Activated CD8-positive, alpha-beta memory T cell treated with anti-CD3 and anti-CD28 coated beads for 1 hour (primary cell): ENCODE measurements at places on chromosomes 5 and 9.

GRCh38 chr5:78754655-78755054, 106.1 kb upstream of the LHFPL2 start:
- no peak for DNase-seq

- DNase-seq = no peak
These were observed at the start of gene FOXD1 for GRCh38 chr5:73448463-73449136. Gene FOXD1, minus strand, starts transcription at chr5:73448777. Its CDS starts 415 bp downstream, at chr5:73448362.

- DNase-seq = no peak
These were observed 58.4 kb downstream of the FOXI1 start for GRCh38 chr5:170164087-170164486.

- DNase-seq = no peak
These were observed 10.5 kb upstream of the GALNT10 start for GRCh38 chr5:154179846-154180710.

DNA sequence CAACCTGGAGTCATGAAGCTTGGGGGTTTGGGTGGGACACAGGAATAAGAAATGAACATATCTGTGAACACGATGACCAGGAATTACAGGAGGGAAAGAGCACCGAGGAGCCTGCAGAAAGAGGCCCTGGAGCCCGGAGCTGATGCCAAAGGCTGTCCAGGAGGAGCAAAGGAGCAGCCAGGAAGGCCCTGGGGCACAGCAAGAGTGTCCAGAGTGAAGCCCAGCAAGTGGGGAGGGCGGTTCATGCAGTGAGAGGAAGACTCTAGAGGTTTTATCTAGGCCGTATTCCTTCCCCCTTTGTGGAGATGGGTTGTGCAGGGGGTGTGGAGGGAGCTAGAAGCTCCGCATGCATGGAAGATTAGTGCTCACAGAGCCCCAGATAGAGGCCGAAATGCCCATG, 318.4 kb downstream of the GADD45G start:
- no peak for DNase-seq

GRCh38 chr5:34854459-34855174, 15.7 kb downstream of the TTC23L start:
- DNase-seq = no peak

DNA sequence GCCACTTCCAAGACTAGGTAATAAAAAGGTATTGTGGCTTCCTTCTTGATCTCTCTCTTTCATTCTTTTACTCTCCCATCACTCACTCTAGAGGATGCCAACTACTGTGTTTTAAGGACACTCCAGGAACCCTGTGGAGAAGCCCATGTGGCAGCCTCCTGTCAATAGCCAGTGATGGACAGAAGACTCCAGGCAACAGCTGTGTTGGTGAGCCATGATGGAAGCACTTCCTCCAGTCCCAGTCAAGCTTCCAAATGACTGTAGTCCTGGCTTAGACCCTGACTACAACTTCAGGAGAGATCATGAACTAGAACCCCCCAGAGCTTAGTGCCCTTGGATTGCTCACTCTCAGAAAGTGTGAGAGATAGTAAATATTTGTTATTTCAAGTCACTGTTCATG, 123.9 kb downstream of the PPP2R2B start:
- no peak for DNase-seq

DNA sequence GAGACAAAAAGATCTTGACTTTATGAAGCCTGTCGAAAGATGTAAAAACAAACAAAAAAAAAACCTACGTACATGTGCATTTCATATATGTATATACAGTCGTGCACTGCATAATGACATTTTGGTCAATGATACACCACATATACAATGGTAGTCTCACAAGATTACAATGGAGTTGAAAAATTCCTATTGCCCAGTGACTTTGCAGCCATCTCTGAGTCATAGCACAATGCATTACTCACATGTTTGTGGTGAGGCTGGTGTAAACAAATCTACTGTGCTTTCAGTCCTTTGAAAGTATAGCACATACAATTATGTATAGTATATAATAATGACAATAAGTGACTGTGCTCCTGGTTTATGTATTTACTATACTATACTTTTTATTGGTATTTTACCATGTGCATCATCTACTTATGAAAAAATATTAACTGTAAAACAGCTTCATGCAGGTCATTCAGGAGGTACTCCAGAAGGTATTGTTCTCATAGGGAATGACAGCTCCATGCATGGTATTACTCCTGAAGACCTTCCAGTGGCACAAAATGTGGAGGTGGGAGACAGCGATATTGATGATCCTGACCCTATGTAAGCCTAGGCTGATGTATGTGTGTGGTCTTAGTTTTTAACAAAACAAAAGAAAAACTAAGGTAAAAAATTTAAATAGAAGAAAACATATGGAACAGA, 73.7 kb upstream of the FST start:
- DNase-seq = no peak

DNA sequence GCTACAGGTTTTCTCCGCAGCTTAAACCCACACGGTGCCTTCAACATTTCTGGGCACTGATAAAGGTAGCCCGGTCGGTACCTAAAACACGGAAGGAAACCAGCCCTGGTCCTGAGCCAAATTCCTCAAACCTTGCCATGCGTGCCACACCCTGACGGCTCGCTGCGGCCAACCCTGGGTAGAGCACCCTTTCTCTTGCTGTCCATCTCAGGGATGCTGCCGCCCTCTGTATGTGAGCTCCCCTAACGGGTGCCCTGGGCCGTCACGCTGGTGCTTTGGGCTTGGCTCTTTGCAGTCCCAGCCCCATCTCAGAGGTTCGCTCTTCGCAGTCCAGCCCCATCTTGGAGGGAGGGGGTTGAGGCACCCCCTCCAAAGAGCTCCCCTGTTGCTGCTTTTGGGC, 43.9 kb downstream of the PNPLA7 start:
- DNase-seq = no peak

DNA sequence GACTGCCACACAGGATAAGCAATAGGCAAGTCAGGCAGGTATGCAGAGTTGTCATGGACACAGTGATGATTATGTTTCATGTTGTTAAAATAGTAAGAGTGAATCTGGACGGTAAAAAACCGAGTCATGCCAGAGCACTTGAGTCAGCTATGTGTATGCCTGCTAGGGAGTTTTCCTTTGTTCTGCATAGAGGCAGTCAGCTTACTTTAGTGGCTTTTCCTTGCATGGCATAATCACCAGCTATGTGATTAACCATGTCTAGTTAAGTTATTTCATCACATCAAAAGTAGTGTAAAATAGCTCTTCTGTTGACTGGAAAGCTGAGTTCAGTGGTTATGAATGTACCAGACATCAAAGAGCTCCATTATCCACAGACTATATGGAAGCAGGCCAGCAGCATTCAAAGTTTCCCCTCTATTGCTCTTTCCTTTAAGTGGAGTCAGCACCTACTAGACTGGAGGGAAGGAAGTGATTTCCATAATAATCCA, 989.8 kb downstream of the TLE1 start:
- DNase-seq = no peak

GRCh38 chr9:120263836-120264235, 316.1 kb downstream of the CDK5RAP2 start:
- DNase-seq = no peak

GRCh38 chr5:42767491-42768105, 11.0 kb downstream of the CCDC152 start:
- no peak for DNase-seq

DNA sequence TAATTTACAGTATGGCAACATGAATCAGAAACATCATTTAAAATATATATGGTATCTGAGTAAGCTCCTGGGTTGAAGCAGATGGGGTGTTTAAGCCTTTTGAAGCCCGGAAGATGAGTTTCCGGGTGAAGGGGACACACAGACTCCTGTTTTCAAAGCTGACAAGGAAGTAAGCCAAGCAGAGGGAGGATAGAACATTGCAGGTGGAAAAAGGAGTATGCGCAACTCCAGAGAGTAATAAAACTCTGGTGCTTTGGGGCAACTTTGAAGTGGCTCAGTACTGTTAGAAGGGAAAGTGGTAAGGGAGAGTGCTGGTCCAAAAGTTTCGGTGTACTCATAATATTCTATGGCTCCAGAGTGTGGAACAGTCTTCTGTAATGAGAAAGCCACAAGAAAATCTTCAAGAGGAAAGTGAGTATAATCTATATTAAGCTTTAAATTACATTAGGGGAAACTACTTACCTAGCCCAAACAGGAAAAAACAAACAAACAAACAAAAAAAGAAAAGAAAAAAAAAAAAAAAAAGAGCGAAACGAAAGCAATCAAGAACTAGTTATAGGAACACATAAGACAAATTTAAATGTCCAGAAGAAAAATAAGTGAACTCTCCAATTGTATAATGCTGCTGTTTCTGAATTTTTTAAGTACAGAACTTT, 2.3 kb upstream of the ST8SIA4 start:
- DNase-seq = no peak

DNA sequence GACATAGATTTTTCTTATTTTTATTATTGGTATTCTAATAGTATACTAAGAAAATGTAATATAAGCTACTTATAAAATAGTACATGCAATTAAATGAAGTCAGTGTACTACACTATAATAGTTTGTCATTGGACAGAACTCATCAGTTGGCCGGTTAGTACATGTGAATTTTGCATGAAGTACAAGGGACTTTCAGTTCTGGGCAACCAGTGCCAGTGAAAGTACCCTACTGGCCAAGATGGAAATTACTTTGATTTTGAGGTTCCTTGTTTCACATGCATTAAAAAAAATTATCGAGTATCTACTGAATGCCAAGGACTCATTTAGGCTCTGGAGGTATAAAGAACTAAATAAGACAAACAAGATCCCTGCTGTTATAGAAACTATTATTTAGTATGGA, 213.4 kb upstream of the ELL2 start:
- no peak for DNase-seq

DNA sequence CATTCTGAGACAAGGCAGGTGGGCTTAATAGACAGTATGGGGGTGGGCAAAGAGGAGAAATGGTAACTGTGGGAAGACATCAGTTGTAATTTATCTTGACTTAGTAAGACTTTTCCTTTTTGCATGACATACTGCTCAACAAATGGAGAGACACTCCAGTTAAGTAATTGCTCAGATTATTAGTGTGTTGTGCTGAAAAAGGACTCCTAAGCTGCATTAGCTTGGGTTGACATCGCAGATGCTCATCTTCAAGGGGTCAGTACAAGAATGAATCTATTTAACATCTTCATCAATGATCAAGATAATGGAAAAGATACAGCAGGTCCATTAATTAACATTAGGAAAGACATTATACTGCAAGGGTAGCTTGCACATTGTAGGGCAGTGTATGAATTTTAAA, 181.1 kb upstream of the ELAVL2 start:
- DNase-seq = no peak

- DNase-seq = no peak
These were observed 73.1 kb upstream of the TAF1L start for GRCh38 chr9:32708480-32709150.

GRCh38 chr5:68459093-68459809, 243.7 kb downstream of the PIK3R1 start:
- no peak for DNase-seq

DNA sequence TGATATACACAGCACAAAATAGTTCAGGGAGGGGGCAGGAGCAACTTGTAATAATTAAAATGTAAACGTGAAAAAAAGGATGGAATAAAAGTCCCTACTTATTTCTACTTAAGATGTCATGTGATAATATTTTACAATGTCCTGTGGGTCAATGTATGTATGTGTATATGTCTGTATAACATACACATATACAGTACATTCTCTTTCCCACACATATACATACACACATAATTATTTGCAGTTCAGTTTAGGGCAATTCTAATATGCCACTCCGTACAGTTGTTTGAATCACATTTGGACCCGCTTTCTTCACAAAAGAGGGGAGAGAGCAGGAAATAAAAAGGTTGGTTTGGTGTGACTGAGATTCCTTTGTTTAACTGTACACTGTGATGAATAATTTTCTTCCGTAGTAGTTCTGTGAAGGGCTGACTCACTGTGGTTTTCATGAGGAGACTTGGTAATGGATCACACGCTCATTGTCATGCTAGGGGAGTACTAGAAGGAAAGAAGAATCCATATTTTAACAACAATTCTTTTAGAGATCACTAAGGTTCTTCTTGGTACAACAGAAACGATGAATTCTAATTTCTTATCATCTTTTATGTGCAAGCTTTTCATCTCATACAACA, 26.2 kb upstream of the ACOT12 start:
- no peak for DNase-seq

- no peak for DNase-seq
These were observed 20.2 kb upstream of the GNPDA1 start for GRCh38 chr5:142032747-142033631.

DNA sequence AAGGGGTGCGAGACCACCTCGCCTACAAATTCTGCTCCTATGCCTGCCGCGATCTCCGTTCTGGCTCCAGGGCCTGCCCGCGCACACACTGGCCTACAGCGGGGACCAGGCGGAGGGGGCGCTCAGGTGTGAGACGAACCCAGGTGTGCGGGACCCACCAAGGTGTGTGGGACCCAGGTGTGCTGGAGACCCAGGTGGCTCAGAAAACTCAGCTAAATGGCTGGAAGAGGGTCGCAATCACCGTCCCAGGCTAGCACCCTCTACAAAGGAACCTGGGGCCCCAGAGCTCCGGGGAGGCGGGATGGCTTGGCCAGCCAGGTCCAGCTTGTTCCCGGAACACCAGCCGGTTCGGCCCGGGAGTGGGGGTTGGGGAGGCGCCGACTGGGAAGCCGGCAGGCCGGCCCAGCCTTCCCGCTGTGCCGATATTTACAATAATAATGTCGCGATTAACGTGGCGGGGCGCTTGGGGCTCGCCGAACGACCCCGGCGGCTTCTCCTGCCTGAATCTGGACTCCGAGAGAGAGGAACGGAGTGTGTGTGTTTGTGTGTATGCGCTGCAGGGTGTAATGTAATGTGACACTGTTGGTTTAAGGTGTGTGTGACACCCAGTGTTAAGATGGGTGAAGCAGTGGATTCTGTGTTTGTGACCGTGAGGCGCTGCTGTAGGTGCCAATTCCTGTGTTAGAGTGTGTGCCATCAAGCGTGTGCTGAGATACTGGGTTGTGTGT, 1.4 kb downstream of the PCDH1 start:
- DNase-seq = no peak

- DNase-seq = no peak
These were observed 187.7 kb downstream of the NTRK2 start for GRCh38 chr9:84857211-84857610.

- DNase-seq = no peak
These were observed 86.3 kb downstream of the SLC44A1 start for GRCh38 chr9:105330755-105331154.

DNA sequence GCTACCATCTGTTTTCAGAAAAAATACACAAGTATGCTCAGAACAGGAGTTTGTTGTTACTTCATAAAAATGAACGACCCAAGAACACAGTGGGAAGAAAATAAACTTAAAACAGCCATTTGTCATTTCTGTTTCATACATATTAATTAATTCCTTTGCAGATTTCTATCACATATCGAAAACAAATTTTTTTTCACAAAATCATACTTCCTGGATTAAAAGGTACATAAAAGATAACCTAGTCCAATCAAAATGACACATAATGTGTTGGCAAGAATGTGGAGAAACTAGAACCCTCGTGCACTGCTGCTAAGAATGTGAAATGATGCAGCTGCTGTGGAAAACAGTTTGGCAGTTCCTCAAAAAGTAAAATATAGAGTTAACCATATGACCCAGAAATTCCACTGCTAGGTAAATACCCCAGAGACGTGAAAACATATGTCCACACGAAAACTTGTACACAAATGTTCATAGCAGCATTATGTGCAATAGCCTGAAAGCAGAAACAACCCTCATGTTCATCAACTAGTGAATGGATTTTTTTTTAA, 46.0 kb downstream of the MYO10 start:
- DNase-seq = no peak

- DNase-seq = no peak
These were observed 92.0 kb downstream of the ZNF608 start for GRCh38 chr5:124654418-124654817.
